ENCODE measurements at places on chromosomes 7 and 10.
A peak's percentile ranks its signal among the peaks of the same experiment; 100 is the strongest.

DNA sequence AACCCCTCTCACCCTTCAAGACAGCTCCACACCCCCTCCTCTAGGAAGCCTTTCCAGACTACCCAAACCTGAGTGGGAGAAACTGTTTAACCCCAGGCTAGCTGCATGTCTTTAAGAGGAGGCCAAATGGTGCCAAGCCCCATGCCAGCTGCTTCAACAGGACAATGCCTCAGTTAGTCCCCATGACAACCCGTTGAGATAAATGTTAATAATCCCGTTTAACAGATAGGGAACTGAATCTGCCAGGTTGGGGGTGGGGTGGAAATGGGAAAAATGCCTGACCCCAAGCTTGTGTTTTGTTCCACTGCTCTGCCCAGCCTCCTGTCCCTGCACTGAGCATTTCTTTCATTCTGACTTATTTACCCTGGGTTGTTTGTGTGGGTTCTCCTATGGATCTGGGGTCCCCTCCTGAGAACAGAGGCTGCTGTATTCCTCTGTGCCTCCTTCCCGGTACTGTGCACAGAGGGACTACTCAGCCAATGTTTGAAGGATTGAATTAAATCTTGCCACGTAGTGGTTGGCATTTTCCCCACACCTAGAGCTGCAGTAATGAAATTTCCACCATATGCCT is 452.6 kb upstream of the ZMIZ1 start:
- no peak for DNase-seq

DNA sequence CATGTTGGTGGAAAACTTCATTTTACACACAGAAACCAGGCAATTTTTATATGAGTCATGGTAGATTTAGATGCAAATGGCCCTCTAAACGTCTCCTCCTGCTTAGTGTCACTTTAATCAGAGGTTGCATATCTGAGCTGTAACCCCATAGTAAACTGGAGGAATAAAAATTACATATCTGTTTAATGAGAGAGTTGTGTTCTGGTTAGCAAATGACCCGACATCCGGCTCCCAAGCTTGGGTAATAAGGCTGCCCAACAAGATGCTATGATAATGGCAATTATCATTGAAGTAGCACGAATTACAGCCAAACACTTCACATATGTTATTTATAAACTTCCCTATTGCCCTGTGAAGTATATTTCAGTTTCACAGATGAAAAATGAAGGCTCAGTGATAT is 10.6 kb upstream of the ADAM12 start:
- DNase-seq: no peak

GRCh38 chr7:139041378-139042085 is 5.7 kb upstream of the ZC3HAV1L start:
- no peak for DNase-seq

GRCh38 chr7:15719311-15719710 is 32.8 kb upstream of the MEOX2 start:
- no peak for DNase-seq

DNA sequence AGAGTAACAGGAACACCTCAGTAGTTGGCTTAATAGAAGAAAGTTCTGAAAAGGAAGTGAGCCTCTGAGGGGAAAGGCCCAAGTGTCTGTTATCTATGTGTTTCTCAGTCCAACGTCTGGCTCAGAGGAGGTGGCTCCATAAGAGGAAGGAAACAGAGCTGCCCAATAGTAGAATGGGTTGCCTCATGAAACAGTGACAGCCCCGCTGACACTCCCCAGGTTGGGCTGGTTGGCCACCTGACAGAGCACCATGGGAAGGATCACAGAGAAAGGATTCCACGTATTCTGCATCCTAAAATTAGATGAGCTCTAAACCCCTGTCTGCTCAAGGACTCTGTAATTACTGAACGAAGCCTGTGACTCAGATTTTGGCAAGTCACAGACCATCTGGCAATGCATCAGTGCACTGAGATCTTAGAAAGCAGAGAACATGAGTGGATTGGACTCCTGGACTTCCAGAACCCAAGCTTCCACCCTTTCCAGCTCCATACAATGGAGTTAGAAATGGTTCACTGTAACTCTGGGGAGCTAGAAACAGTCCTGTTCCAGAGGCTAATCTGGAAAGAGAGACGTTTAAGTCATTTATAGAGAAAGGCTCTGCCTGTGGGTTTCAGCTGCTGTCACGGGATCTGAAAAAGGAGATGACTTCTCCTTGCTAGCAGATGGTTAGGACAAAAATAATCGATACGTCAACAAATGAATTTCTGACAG is 2.9 kb downstream of the PKD2L1 start:
- DNase-seq: no peak

DNA sequence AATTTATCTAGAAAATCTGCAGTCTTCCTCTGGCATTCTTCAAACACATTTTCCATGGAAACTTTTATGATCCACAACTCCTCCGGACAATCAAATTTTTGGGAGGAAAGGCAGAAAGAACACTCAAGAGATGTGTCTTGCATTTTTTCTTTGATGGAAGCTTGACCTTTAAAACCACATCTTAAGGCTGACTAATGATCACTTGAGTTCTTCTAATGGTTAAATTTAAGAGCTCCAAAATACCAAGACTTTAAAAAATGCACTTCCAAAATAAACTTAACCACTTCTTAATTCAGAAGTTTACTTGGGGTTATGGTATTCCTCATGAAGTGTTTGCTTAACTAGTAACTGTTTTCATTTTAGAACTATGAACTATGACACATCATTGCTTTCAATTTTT is 43.3 kb downstream of the ETV1 start:
- no peak for DNase-seq

GRCh38 chr7:112554591-112554990 is 73.8 kb downstream of the LSMEM1 start:
- no peak for DNase-seq

- DNase-seq: no peak
These were observed 64.0 kb upstream of the CDK1 start for GRCh38 chr10:60714233-60714632.

- DNase-seq: no peak
These were observed 130.4 kb upstream of the BMPER start for GRCh38 chr7:33774762-33775523.

GRCh38 chr10:37952926-37953325 is 23.5 kb downstream of the ZNF25 start:
- no peak for DNase-seq

GRCh38 chr10:124824507-124824906 is 22.9 kb downstream of the ABRAXAS2 start:
- DNase-seq: no peak

GRCh38 chr10:62264126-62264525 is 4.5 kb downstream of the RTKN2 start:
- DNase-seq: no peak

- DNase-seq: no peak
These were observed 7.7 kb upstream of the HTR5A start for GRCh38 chr7:155062411-155062810.

DNA sequence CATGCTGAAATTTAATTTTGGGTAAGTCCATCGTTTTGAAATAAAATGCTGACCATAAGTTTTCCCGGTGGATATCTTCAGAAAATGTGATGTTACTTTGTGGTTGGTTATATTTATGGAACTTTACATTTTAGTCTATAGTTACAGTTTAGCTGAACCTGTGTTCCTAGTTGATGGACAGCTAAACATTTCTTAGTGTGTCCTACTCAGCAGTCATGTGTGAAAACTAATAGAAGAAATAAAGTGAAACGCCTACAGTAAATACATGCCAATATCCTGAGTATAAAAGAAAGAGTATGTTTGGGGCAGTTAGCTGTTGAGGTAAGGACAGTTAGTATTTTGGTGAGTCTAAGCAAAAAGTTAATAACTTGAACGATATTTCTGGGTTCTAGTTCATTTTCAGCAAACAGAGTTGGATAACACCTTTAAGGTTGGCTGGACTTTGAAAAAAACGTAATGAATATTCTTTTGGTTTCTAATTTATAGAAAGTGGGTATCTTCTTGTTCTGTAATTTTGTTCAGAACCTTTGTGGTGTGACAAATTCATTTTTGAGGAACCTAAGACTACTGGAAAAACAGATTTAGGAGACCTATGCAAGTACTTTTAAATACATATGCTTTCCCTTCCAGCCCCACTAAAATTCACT is 28.7 kb downstream of the LCOR start:
- no peak for DNase-seq

DNA sequence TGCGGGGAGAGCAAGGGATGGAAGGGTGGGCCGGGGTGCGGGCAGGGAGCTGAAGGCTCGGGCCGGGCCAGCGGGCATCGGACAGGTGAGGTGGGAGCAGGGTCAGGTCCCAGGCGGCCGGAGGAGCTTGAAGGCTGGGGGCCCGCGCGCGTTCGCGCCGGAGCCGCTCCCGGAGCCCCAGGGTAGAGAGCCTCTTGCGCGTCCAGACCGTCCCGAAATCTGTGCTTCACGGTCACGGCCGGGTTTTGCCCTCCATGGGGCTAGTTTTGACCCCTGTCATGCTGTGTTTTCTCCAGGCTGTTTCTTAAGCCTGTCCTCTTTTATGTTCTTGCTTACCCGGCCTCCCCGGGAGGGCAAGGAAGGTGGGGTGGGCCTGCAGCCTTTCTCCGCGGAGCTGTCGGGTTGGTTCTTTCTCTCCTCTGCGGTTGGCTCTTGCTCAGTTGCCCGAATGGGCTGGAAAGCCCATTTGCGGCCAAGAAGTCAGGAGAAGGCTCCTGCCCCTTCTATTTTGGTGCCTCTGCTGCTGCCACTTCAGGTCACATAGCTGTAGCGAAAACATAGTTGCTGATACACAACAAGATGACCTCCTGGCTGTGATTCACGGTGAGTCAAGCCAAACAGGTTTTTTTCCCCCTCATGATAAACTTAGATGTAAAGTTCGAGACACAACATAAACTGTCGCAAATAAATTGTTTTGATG is 650 bp downstream of the UBE2D1 start:
- DNase-seq: no peak

GRCh38 chr7:131066635-131067034 is 261.0 kb upstream of the MKLN1 start:
- no peak for DNase-seq

DNA sequence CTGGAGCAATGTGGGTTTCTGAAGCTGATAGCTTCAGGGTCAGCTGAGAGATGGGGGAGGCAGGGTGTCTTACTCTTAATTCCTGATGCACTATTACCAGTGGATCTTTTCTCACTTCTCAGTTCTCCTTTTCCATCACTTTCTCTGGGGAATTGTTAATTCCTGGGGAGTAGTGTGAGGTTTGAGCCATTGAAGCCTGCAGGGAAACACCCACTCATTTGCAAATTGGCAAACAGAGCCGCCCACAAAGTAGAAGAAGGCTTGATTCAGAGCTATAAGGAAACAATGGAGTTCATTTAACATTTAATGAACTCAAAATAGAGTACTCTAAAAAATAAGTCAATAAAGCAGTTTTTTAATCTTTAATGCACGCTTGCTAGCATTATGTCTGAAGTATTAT is 4.3 kb upstream of the TECTB start:
- peak; percentile 17 for DNase-seq

DNA sequence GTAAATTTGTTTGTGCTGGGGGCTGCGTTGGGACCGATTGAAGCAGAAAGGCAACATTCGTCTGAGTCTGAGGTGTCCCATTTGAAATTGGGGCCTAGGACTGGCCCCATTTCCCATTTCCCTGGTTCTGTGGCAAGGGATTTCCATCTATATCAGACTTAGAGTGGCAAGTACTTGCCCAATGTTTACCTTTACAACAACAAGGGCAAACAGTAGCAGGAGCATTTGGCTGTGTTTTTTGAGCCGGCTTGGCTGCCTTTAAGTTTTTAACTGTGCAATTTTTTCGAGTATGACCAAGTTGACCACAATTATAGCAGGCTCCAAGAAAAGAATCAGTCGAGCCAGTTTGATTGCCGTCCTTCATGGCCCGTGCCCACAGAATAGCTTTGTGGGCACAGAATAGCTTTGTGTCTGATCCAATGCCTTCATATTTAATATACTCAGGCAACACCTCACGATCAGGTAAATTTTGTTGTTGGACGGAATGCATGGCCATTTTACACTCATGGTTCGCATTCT is 4.7 kb upstream of the CYP17A1 start:
- DNase-seq: no peak

All from putamen (tissue), 1 donor.